HepG2 (cell line): ENCODE measurements at places on chromosomes 11 and 22. TPM values are rescaled to one million over a fixed set of nuclear protein-coding genes. Genes with fewer than 3 reads are reported as not detected.

GRCh38 chr11:45252134-45252856 lies 33.8 kb downstream of the SYT13 start:
- DNase-seq, result peak; percentile 35
- H3K36me3 ChIP-seq, result no peaks in the 10 kb centered on the region
- H3K4me1 ChIP-seq, result no peaks in the 10 kb centered on the region
- no peak overlapping the region for H3K4me3 ChIP-seq
- no peak overlapping the region for H3K27ac ChIP-seq
- H3K27me3 ChIP-seq, result peaks cover 2% of the 10 kb centered on the region; the same call in 1 of the 2 replicates

GRCh38 chr11:110471371-110471770 lies 41.6 kb downstream of the FDX1 start:
- no peak overlapping the region for H3K4me3 ChIP-seq
- peaks cover 24% of the 10 kb centered on the region for H3K4me1 ChIP-seq
- H3K27ac ChIP-seq, result no peak overlapping the region

DNA sequence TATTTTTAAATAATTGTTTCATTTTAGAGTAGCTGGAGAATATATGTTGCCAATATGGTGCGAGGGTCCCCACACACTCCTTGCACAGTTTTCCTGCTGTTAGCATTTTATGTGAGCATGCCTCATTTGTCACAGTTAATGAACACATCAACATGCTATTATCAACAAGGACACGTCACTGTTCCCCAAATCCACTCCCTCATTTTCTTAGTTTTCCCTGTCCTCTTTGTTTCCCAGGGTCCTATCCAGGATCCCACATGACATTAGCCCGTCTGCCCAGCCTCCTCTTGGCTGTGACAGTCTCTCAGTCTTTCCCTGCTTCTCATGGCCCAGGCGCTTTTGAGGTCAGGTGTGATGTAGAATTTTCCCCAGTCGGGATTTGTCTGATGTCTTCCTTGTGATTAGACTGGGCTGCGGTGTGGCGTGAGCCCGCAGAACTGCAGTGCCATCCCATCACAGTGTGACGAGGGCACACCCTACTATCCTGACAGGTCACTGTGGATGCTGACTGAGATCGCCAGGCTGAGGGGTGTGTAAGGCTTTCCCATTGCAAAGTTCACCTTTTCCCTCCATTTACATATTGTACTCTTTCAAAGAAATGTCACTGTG lies 450.6 kb upstream of the B3GAT1 start:
- H3K4me1 ChIP-seq, result no peaks in the 10 kb centered on the region
- H3K36me3 ChIP-seq, result no peaks in the 10 kb centered on the region
- DNase-seq, result no peak
- H3K27me3 ChIP-seq, result peaks cover 5% of the 10 kb centered on the region
- no peak overlapping the region for H3K27ac ChIP-seq

- no peak overlapping the region for H3K4me3 ChIP-seq
- no peak overlapping the region for H3K27ac ChIP-seq
Observed at GRCh38 chr11:129225190-129225589, 33.1 kb upstream of the ARHGAP32 start.

PANX1 gene
- total RNA-seq, result 21.7 and 24.8 TPM in 2 replicates
